Myocyte (in vitro differentiated cells): ENCODE measurements at places on chromosomes 1 and 21.

GRCh38 chr1:110859062-110859461 lies 13.9 kb upstream of the CD53 start:
- no peak for DNase-seq

DNA sequence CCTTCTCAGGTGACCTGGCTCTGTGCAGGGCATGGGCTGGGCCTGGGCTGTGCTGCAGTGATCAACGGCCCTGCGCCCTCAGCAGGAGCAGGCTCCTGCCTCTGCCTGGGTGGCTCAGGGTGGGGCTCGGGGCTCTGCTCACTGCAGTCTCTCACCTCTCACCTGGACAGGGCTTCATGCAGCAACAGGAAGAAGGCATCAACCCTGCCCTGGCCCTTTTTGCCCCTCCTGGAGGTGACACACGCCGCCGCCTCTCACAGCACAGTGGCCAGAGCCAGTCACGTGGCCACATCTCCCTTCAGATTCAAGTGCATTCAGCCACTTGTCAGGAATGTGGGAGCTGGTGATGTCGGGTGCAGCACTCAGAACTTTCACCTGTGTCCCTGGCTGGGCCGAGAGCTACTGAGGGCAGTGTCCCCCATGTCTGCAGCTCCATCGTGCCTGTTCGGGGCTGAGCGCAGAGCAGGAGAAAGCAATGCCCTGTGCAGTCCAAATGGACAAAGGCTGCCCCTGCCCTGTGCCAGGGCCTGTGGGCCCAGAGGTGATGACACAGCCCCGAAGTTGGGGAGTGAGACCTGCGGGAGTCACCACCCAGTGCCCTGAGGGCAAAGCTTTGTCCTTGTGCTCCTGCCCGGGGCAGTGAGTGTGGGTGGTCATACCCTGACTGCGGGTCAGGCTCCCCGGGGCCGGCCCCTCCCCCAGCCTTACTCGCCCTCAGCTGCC lies 314.0 kb downstream of the PTPRU start:
- no peak for DNase-seq

DNA sequence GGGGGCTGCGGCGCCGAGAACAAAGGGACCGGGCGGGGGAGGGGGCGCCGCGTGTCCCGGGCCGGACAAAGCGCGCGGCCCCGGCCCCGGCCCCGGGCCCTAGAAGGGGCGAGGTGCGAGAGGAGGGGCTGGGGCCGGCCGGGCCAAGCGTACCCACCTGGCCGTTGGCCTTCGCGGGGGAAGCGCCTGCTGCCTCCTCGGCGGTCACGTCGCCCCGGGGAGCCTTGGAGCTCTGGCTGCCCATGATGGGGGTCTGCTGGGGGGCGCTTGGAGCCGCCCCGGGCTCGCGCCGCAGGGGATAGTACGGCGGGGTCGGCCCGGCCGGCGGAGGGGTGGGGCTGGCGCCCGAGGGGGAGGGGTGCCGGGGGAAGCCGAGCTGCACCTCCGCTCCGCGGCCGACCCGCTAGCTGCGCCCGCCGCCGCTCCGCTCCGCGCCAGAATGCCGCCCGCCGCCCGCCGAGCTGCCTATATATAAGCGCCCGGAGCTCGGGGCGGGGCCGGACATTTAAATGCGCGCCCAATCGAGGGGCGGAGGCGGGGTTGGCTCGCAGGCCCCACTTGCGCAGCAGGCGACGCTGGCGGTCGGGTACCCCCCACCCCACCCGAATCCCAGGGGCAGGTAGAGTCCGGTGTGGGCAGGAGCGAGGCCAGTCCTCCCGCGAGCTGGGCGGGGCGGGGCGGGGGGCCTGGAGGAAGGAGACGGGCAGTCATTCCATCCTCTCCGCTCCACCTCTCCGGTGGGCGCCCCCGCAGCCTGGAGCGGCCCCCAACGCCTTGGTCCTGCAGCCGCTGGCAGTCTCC lies at the start of gene MARCKSL1:
Gene MARCKSL1 (minus strand): TSS at position 444 of the 801 bp plus-strand sequence. CDS start 200 bp downstream, at position 244.
- DNase-seq, result peak; percentile 74

GRCh38 chr1:107450899-107451664 lies 310.2 kb downstream of the NTNG1 start:
- no peak for DNase-seq

DNA sequence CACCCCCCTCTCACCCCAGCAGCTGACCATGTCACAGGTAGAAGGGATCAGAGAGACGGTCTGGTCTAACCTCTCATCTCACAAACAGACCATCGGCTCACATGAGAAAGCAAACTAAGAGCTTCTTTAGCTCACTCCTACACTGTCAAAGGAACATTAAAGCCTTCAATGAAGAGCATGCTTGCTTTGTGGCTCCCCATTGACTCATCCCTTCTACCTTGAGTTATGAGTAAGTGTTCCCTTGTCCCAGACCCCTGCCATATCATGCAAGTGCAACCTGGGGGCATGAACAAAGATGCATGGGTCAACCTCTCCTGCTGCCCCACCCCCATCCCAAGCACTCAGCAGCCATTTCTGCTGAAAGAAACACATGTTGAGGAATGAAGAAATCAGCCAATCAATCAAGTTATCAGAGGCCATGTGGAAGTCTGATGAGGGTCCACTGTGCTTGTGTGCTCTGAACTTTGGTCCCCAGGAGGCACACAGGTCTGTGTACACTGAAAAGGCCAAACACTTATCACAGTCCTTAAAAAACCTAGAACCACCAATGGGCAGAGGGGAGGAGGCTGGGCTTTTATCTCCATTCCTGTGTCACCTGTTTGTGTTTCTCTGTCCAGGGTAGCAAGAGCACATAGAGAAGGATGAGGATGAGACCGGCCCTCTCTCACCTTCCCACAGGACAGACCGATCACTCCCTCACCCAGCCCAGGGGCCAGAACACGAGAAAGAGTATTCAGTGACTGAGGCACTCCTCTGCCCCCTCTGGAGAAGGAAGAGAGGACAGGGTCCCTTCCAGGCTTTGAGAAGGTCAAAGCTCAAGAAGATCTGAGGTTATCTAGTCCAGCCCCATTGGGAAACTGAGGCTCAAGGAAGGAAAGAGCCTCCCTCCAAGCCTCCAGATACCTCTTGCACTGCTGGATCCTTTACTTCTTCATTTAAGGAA lies 9.5 kb downstream of the ETNK2 start:
- no peak for DNase-seq

- DNase-seq, result peak; percentile 25
These were observed at the start of gene SUSD4 for GRCh38 chr1:223363856-223364684. SUSD4 (minus strand) TSS chr1:223364176; CDS start chr1:223363425, 751 bp downstream.

GRCh38 chr1:62057641-62058290 lies 136.9 kb upstream of the L1TD1 start:
- no peak for DNase-seq

- DNase-seq, result no peak
These were observed 13.5 kb downstream of the TOR3A start for GRCh38 chr1:179095377-179095776.

GRCh38 chr1:98467586-98467985 lies 193.9 kb upstream of the SNX7 start:
- DNase-seq, result no peak

DNA sequence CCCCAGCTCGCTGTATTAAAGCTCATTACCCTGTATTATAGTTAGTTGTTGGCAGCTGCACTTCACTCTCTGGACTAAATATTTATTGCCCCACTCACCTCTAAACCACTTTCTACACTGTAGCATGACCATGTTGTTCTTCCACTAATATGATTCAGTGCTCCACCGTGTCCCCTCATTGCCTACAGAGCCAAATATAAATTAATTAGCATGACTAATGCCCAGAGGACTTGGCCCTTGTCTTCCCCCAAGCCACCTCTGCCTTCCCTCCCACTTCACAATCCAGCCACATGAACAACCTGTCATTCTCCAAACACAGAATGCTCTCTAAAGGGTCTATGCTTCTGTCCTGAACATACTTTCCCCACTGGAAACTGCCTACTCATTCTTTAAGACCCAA lies 276.5 kb downstream of the PLPP3 start:
- peak; percentile 45 for DNase-seq

- DNase-seq, result no peak
These were observed 12.6 kb downstream of the C1orf115 start for GRCh38 chr1:220702733-220703270.

DNA sequence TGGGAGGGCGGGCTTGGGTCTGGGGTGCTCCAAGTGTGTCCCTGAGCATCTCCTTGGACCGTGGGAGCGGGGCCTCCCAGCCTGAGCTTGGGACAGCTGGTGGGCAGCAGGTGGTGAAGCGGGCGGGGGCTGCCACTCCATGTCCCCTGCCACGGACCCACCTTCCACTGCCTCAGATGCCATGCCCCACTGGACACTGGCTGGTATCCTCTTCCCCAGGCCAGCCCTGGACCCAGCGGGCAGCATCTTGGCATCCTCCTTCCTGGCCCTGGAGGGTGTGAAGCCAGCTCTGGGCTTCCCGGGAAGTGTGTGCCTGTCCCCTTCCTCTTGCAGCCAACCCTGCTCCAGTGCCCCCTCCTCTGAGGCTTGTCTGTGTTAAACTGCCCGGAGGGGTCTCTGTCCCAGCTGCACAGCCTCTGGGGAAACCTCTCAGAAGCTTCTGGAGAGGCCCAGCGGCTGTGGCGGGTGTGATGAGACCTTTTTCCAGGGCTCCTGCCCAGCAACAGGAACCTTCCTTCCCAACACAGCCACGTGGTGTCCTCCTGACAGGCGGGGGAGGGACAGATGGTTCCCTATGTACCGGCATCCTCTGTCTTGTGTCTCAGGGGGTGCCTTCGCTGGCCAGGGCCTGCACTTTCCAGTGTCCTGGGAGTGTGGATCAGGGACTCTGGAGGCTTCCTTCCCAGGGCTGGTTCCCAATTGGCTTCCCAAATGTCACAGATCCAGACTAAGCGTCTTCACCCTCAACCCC lies 81.6 kb upstream of the DISP3 start:
- no peak for DNase-seq

GRCh38 chr21:44901391-44902074 lies 19.2 kb downstream of the ITGB2 start:
- no peak for DNase-seq

DNA sequence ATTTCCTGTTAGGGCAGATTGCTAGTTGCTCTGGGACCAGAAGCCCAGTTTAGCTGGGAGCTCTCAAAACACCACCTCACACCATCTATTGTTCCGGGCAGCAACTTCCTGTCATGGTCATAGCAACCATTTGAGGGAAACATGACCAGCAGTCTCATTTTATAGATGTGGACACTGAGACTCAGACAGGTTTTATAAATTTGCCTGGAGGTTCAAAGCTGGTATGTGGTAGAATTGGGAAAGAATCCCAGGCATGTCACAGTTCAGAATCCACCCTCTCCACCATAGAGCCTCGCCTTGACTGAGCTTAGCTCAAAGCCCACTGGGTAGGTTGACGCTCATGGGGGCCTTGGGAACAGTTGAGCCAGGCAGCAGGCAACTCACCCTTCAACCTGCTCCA lies 14.0 kb upstream of the TRIM67 start:
- no peak for DNase-seq

- no peak for DNase-seq
These were observed 7.7 kb downstream of the PRRX1 start for GRCh38 chr1:170671629-170671963.

- no peak for DNase-seq
These were observed 56.0 kb downstream of the LHX9 start for GRCh38 chr1:197973206-197973605.

DNA sequence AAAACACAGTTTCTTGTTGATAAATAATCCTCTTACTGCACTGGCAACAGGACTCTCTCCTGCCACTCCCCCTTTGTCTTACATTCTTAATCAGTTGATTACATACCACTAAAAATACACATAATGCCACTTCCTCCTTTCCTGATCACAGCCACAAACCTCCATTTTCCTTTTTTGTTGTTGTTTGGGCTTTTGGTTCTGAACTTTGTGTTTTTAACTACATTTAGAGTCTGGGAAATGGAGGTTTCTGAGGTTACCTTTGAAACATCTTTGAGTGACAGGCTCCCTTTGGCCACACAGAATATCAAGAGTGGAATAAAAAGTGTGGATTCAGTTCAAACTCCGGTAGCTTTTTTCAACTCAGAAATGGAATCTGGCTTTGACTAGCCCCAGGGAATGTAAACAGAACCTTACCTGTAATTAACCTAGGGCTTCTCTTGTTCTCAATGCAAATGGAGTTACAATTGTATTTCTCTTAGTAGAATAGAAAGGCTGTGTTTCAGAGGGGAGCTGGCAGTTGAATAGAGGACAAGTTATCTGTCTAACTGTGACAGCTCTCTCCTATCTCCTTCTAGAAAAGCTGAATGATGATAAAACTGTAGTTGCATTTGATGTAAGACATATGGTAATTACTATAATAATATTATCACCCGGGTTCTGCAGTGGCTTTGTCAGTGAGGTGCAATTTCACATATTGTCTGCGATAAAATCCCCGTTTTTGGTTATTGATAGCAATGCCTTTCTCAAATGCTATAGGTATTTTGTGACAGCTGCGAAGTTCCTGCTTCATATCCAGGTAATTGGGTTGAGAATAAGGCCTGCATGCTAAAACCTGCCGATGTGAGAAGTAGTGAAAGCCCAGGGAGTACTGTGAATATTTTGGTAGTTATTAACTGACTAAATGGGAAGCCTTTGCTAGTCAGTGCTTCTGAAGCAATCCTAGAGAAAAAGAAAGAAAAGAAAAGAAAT lies 66.9 kb downstream of the ST6GALNAC5 start:
- no peak for DNase-seq
